ENCODE measurements at places on chromosomes 3 and 15.

GRCh38 chr3:123488645-123489347 lies 39.9 kb upstream of the ADCY5 start:
- DNase-seq = no peak

GRCh38 chr3:179943117-179943880 lies 93.4 kb downstream of the PEX5L start:
- DNase-seq = no peak

- no peak for DNase-seq
Observed at GRCh38 chr3:9019259-9019961, 56.1 kb upstream of the RAD18 start.

DNA sequence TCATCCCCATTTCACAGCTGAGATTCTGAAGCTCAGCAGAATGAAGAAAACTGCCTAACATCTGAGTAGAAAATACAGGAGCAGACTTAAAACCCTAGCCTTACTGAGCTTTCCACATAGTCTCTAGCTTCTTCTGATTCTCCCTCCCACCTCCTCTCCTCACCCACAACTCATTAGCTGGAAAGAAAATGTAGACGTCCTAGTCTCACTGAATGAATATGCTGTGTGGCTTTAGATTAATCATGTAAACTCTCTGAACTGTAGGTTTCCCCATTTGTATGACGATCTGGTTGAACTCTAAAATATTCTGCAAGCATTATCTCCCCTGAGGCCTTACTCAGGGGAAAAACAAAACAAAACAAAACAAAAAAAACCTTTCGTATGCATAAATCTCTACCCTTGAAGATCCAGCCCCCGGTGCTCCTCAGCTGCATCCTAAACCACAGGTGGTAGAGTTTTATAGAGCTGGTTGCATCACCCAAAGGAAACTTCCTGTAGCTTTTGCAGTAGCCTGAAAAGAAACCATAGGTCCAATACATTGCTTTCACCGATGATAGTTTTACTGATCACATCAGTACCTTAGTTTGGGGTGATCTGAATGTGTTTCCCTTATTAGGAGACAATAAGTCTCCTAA lies 40.6 kb downstream of the FOXB1 start:
- DNase-seq = no peak

DNA sequence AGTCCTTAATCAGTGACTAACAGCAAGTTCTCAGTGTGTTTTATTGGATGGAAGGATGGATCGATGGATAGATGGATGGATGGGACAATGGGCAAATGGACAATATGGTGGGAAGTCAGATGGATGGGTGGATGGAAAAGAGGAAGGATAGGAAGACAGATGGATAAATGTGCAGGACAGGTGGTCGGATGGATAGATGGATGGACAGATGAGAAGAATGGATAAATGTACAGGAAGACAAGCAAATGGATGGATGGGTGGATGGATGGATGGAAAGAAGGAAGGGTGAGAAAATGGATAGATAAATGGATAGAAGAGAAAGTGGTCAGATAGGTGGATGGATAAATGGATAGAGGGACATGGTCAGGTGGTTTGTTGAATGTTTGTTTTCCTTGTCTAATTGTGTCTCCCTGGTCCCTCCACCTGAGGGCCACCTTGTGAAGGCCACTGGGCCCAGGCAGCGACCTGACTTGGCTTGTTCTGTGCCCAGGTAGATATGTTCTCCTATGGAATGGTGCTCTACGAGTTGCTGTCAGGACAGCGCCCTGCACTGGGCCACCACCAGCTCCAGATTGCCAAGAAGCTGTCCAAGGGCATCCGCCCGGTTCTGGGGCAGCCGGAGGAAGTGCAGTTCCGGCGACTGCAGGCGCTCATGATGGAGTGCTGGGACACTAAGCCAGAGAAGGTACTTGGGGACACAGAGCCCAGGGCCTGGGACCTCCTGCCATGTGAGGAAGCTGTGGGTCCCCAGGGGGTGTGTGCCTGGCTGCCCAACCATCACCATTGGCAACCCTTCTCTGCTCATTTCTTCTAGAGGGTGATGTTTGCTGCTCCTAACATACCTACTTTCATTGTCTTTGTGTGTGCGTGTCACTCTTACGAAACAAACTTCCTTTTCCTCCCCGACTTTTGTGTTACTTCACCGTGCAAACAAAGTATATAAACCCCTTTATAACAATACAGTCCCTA lies 137.5 kb downstream of the LRRK1 start:
- DNase-seq = no peak

GRCh38 chr3:121629601-121630000 lies 31.1 kb downstream of the HCLS1 start:
- DNase-seq = no peak

GRCh38 chr15:99336794-99337193 lies 85.5 kb downstream of the LRRC28 start:
- DNase-seq = no peak

GRCh38 chr15:70617911-70618287 lies 145.5 kb downstream of the UACA start:
- DNase-seq = no peak

DNA sequence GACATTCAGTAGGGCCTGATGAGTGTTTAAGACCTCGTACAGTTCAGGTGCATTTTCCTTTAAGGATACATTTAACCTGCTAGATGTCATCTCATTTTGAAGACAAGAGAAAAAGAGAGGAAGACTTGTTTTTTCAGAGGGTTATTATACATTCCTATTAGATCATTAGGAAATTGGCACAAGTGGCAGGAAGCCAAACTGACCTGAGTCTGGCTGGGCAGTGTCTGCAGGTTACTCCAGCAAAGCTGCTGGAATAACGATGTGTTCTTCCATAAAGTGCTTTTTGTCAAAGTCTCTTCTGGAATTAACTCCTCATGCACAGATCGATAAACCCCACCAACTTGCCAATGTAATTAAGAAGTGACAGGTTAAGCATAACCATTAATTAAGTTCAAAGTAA lies 396.4 kb upstream of the TPRG1 start:
- no peak for DNase-seq

GRCh38 chr15:42313463-42313862 lies 40.2 kb upstream of the TMEM87A start:
- DNase-seq = no peak

DNA sequence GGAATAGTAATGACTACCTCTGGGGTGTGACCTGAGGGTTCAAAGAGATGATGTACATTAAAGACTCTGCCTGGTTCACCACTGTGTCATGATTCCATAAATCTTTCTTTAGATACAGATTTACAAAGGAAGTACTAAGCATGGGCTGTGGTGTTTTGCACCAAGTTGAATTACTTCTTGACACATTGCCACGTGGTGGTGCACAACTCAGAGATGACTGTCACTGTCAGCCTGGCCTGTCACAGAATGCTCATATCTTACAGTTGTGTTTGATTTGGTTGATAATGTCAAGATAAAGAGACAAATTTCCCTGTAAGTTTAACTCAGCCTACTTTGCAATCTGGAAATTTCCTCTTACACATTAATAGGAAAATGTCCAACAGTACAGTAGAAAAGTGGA lies 3.2 kb downstream of the CTDSPL start:
- DNase-seq = no peak

DNA sequence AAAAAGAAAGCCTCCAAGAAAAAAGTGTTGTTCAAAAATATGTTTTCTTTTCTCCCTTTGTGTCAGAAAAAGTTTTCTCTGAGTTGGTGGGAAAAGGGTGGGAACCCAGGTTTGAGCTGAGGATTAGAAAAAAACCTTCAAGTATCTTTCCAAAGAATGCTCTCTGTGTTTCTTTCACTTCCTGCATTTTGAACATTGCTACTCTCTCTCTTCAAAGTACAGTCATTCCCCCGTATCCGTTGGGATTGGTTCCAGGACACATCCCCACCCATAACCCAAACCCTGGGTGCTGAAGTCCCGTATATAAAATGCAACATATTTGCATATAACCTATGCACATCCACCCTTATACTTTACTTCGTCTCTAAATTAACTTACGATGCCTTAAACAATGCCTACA lies 139.6 kb downstream of the TMCO5A start:
- no peak for DNase-seq

GRCh38 chr15:58526647-58527192 lies 94.9 kb downstream of the LIPC start:
- DNase-seq = no peak

DNA sequence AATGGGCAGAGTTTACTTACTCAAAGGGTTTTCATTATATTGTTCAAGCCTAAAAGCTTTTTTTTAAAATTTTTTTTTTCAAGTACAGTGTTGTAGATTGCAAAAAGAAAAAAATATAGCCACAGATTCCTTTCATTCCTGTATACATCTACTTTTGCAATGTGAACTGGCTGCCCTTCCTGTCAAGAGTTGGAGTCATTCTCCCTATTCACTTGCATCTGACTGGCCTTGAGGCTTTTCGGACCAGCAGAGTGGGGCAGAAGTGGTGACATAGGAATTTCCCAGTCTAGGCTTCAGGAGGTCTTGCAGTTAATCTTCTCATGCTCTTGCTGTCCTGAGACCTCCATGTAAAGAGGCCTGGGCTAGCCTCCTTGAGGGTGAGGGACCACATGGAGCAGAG lies 218.3 kb upstream of the CFAP20DC start:
- no peak for DNase-seq

DNA sequence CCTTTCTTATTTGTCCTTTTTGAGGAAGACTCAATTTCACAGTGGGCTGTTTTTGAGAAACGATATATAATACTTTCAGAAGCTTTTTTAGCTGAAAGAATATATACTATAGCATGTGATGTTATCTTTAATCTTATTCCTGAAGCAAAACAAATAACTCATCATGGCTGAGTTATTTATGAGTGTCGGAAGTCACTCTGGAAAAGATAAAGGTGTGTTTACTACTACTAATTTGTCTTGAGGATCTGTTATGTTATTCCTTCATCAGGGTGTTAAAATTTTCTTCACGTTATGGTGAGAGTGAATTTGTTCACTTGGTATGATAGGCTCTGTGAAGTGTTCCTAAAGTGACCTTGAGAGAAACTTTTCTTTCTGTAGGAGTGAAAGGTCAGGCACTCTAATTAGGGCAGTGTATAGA lies 4.7 kb downstream of the TCF12 start:
- DNase-seq = no peak

GRCh38 chr15:93294066-93294465 lies 205.1 kb upstream of the RGMA start:
- DNase-seq = no peak
